ENCODE measurements at places on chromosomes 2 and 18. TPM values are rescaled to one million over a fixed set of nuclear protein-coding genes. Genes with fewer than 3 reads are reported as not detected.

EVA1A gene
- polyA plus RNA-seq = not detected

TMEM247 gene
- polyA plus RNA-seq = not detected

SNTG2 gene
- not detected for polyA plus RNA-seq

ANKRD29 gene
- not detected for polyA plus RNA-seq

PXDN gene
- polyA plus RNA-seq = not detected

MYO5B gene
- 0.02 TPM for polyA plus RNA-seq

RANBP2 gene
- 13.5 TPM for polyA plus RNA-seq

DGUOK gene
- polyA plus RNA-seq = 188 TPM

AMER3 gene
- polyA plus RNA-seq = not detected

DNA sequence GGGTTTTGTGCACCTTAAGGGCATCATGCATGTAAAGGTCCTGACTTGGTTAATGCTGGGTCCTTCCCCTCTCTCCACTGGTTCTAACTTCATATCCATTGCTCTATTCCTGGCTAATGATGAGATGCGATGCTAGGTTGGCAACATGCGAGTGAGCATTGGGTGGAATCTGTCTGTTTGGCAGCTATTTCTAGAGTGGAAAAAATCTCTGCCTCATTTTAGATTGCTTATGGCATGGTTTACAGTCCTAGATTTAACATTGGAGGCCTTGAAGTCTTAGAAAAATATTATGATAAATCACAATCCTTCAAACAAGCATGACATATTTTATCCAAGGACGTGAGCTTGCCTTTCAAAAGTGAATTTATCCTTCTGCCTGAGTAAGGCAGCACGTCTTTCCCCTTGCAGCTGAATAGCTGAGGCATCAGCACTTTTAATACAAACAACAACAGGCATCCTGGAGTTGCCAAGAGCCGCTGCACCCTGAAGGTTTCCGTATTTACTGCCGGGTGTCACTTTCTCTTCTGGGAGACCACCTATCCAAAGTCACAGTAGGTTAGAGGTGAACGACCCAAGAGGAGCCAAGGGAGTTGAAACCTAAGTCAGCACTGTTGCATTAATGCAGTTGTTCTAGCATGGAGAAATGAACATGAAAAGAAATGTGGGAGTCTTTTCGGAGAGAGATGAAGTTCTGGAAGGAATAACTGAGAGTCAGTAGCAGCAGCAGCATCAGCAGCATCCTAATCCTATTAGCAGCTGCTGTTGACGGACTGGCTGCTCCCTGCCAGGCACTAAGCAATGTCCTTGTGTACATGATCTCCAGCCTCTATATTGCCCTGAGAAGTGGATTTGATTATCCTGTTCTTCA, 78.4 kb downstream of the MAPK4 start:
- DNase-seq = no peak

DNA sequence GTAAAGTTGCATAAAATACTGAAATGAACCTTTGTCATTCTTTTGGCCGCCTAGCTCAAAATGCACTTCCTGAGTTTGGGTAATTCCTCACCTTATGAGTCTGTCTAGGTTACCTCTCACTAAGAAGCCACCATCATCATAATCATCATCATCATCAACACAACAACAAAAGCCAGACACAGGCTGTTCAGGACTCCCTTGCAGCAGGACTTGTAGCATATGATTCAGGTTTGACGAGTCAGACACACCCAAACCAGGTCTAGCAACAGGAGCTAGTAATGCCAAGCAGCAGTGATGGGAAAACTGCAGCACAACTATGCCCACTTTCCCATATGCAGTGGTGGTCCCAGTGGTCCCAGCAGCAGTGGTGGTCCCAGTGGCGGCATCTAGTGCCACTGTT, 2.8 kb upstream of the SGO2 start:
- no peak for DNase-seq

GRCh38 chr2:60172801-60173200, 380.7 kb downstream of the BCL11A start:
- no peak for DNase-seq

DNA sequence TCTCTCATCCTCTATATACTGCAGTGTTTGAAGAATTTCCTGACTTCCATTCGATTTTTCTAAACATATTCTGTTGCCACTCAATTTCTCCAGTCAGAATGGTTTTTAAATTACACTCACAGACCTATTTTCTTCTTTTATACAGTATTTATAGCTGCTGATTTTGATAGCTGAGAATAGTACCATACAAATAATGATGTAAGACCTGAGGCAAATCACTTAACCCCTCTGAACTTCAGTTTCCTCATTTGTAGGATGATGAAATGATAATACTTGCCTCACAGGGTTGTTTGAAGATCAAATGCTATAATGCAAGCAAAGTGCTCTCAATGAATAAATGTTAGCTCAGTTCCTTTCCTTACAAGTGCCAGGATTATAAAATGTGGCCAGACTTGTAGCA, 241.8 kb downstream of the CPS1 start:
- DNase-seq = no peak

- DNase-seq = no peak
Observed at GRCh38 chr2:112811841-112812306, 24.7 kb downstream of the IL1B start.

DNA sequence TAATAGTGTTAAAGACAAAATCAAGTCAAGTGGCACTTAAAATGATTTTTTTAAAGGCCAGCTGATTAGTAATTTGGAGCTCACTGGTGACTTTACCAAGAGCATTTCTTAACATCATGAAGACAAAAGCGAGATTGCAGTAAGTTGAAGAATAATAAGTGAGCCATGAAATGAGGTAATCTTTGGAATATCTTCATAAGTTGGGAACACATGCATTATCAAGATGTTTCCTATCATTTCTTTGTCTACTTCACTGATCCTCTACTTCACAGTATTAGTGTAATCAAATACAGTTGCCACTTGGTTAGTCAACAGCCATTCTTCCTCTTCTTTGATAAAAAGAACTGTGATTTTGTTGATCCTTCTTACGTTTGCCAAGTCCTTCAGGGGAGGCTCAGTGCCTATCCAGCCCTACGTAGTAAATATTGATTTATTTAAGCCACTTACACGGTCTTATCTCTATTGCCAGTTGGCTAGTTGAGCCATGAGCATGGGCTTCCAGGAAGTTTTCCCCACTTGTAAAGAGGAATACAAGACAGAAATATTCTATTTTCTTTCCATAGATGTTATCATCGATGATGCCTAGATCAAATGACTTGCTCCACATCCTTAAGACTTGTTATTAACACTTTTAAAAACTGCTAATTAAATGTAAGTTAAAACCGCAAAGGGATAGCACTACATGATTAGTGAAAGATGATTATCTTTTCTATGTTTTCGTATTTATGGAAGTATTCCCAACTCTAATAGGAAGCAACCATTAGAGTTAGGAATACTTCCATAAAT, 46.1 kb downstream of the YES1 start:
- no peak for DNase-seq

- DNase-seq = no peak
Observed at GRCh38 chr2:45874344-45874743, 222.9 kb downstream of the PRKCE start.

- no peak for DNase-seq
Observed at GRCh38 chr2:225223301-225223700, 176.2 kb upstream of the NYAP2 start.

DNA sequence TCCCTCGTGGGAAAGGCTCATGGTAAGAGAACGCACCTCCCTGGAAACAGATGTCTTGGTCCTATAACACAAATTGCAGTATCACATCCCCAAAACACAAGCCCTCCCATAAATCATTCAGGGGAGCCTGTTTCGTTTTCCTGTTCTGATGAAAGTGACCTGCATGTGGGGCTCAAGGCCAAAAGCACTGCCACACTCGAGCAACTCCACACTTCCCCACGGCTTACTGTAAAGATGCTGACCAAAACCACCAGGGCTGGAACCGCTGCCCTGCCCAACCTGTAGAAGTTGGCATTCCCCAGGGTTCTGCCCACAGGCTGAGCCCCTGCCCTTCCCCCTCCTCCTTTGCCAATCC, 139.7 kb downstream of the BCL11A start:
- no peak for DNase-seq

- no peak for DNase-seq
Observed at GRCh38 chr2:230898713-230899091, 26.3 kb downstream of the GPR55 start.

GRCh38 chr2:120736624-120737339, 1.1 kb downstream of the GLI2 start:
- no peak for DNase-seq

DNA sequence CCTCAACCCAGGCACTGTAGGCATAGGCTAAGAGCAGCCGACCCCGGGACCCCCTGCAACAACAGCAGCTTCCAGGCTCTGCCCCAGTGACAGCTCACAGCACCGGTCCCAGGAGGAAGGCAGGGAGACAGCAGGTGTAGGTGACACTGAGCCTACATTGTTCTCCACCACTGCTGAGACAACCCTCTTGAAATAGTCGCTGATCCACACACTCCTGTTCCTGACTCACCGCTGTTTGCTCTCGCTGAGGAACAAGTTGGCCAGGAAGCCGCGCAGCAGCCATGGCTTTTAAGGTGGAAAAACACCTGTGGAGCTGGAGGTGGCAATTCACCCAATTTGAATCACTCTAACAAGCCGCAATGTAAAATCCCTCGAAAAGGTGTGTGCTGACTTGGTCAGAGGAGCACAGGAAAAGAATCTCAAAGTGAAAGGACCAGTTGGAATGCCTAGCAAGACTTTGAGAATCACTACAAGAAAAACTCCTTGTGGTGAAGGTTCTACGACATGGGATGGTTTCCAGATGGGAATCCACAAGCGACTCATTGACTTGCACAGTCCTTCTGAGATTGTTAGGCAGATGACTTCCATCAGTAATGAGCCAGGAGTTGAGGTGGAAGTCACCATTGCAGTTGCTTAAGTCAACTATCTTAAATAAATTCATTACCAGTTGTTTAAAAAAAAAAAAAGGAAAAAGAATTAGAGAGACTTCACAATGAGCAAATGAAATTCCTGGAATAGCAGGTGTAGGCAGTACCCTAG, 167.5 kb downstream of the ARL4C start:
- no peak for DNase-seq

DNA sequence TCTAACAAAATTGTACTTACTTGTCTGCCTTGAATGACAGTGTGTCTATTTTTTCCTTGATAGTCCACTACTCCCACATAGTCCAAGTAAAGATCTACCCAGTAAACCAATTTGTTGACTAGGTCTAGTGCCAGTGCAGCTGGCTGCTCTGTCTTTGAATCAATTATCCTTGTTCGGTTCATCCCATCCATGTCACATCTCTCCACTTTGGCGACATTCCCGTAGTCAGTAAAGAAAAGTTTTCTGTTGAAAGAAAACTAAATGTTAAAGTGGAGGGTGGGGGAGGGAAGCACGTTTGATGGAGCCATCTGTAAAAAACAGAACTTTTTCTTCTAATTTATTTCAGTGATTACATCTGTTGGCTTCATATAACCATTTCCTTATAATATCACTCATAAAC, 1068.8 kb downstream of the LRP1B start:
- no peak for DNase-seq

GRCh38 chr18:76426737-76427305, 68.2 kb downstream of the ZNF516 start:
- DNase-seq = no peak

DNA sequence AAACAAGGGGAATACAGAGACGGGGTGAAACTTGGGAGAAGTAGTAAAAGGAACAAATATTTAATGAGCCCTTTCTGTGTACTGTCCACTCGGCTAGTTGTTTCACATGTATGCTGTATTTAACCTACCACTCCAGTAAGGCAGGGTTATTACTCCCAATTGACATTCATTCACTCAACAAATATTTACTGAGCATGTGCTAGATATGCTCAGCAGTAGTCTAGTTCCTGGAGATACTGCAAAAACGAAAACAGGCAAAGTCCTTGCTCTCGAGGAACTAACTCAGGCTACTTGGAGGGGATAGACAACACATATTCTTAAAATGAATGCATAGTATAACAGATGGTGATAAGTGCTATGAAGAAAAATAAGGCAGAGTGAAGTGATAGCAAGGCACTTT, 207.3 kb downstream of the SS18 start:
- DNase-seq = no peak

DNA sequence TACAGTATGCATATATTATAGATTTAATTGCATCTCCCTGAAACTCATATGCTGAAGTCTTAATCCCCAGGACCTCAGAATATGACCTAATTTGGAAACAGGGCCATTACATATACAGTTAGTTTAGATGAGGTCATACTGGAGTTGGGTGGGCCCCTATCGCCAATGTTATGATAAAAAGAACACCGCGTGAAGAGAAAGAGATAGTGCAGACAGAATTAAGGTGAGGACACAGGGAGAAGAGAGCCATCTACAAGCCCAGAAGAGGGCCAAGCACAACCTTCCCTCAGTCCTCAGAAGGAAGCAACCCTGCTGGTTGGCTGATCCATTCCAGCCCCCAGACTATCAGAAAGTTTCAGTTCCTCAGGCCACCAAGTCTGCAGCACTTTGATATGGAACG, 311.9 kb upstream of the RAB6C start:
- DNase-seq = no peak

DNA sequence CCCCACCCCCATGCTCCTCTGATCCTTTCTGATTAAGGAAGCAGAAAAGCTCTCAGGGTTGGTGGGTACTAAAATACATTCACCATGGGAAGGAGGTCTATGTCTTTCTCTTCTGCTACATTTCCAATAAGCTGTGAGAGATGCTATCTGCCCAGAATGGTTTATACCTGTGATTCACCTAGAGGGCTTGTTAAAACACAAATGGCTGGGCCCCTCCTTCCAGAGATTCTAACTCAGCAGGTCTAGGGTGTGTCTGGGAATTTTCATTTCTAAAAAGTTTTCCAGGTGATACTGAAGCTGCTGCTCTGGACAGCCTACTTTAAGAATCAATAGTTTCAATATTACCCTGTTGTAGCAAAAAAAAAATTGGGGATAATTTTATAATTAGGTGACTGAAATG, 772.2 kb upstream of the ZEB2 start:
- no peak for DNase-seq

- DNase-seq = no peak
Observed at GRCh38 chr18:26506012-26506411, 42.3 kb downstream of the KCTD1 start.

DNA sequence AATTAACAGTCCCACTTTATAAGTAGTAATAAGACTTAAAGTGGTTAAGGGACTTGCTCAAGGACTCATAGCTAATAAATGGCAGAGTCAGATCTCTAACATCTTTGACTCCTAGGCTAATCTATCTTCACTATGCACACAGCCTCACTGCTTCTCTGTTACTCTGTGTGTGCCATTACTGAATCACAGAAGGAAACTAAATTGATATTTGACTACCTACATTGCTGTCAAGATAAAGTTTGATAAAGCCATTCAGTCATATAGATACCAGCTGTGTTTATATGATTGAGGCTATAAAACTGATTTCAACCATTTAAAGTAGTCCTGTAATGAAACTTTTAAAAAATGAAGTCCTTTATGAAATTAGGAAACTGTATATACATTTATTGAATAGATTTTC, 10.9 kb downstream of the SLC39A10 start:
- no peak for DNase-seq

DNA sequence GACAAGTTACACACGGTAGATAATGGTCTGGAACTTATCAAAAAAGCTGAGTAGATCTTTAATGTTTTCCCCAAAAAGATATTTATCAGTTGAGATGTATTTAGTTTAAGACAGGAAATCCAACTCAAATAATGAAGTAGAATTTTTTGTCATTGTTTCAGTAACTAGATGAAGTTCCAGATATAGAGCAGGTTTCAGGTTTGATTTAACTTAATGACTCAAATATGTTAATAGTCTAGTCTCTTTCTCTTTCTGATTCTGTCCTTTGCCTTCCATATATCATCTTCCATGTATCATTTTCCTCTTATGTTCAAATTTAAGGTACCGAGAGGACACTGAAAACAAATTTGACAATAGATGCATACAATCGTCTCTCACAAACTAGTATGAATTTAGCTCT, 23.6 kb upstream of the DOCK10 start:
- no peak for DNase-seq

GRCh38 chr18:64097497-64097896, 51.4 kb downstream of the LINC00305 start:
- no peak for DNase-seq
